ENCODE measurements at places on chromosomes 16 and 17. TPM values are rescaled to one million over a fixed set of nuclear protein-coding genes. Genes with fewer than 3 reads are reported as not detected.

The CORO6 gene
- 4.3 TPM for polyA plus RNA-seq

The CLEC10A gene
- polyA plus RNA-seq = not detected

The SPATA32 gene
- not detected for polyA plus RNA-seq

The C16orf89 gene
- polyA plus RNA-seq = not detected

The PLK1 gene
- 0.21 TPM for polyA plus RNA-seq

The PTGES3L gene
- polyA plus RNA-seq = 5.8 TPM

The P2RX1 gene
- polyA plus RNA-seq = not detected

The KRTAP4-6 gene
- not detected for polyA plus RNA-seq

The PMFBP1 gene
- 0.12 TPM for polyA plus RNA-seq

The TAT gene
- polyA plus RNA-seq = not detected

The TMEM204 gene
- polyA plus RNA-seq = not detected

The TCAP gene
- polyA plus RNA-seq = 3.3 TPM

The KRTAP4-9 gene
- polyA plus RNA-seq = not detected

The MT1M gene
- not detected for polyA plus RNA-seq

The DYNLRB2 gene
- polyA plus RNA-seq = not detected

The DDX28 gene
- 18.0 TPM for polyA plus RNA-seq

The CRYBA1 gene
- polyA plus RNA-seq = not detected

The PDILT gene
- polyA plus RNA-seq = not detected

The CIBAR2 gene
- not detected for polyA plus RNA-seq

The NME3 gene
- 102 TPM for polyA plus RNA-seq

The SLC6A4 gene
- 1.1 TPM for polyA plus RNA-seq

The ANKRD40CL gene
- polyA plus RNA-seq = not detected

The BFAR gene
- polyA plus RNA-seq = 63.5 TPM

The MVD gene
- polyA plus RNA-seq = 303 TPM

The TBC1D3 gene
- polyA plus RNA-seq = not detected

The FOXC2 gene
- not detected for polyA plus RNA-seq

The C16orf86 gene
- 1.4 TPM for polyA plus RNA-seq

The TERB1 gene
- polyA plus RNA-seq = not detected

The OR3A3 gene
- not detected for polyA plus RNA-seq

The EXOC7 gene
- polyA plus RNA-seq = 146 TPM

The ATP2C2 gene
- polyA plus RNA-seq = not detected

The BEAN1 gene
- polyA plus RNA-seq = 0.58 TPM

The ATP2A1 gene
- polyA plus RNA-seq = 0.54 TPM

The TUBG2 gene
- polyA plus RNA-seq = 28.9 TPM

The CHMP1A gene
- 150 TPM for polyA plus RNA-seq

The HOXB5 gene
- not detected for polyA plus RNA-seq

The PABPN1L gene
- 0.48 TPM for polyA plus RNA-seq

The SOST gene
- not detected for polyA plus RNA-seq

The ASPHD1 gene
- polyA plus RNA-seq = 38.9 TPM

The CD300LF gene
- polyA plus RNA-seq = not detected

The PNMT gene
- not detected for polyA plus RNA-seq
